ENCODE measurements at places on chromosomes 11 and 22.

GRCh38 chr11:85762226-85762625 is 48.7 kb downstream of the SYTL2 start:
- DNase-seq = no peak
- H3K4me3 ChIP-seq = no peak overlapping the region
- no peak overlapping the region for H3K27ac ChIP-seq

DNA sequence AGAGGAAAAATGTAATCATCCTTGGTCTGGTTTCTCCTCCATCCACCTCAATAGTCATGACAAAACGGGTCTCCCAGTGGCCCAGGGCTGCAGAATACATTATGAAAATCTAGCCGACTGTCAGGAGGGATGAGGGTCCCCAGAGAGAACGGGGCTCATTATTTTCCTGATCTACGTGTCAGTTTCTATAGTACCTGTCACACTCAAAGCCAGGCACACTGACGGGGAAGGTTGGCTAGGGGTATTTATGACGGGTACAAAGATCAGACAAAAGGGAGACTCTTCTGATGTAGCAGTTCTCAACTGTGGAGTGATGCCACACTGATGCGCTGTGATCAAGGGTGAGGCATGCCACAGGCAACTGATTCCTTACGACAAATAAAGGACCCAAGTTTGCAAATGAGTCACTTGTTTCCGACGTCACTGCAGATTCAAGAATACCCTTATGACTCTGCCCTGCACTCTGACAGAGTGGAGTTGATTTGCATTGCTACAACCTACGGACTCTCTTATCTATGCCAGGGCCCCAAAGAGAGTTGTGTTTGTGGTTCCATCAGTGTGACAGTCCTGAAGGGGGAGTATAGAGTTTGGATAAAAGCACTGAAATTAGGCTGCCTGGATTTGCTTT is 188.2 kb upstream of the TBCEL start:
- no peaks in the 10 kb centered on the region for H3K4me1 ChIP-seq
- H3K36me3 ChIP-seq = no peaks in the 10 kb centered on the region
- no peaks in the 10 kb centered on the region for H3K27me3 ChIP-seq
- no peak overlapping the region for H3K27ac ChIP-seq
- no peak for DNase-seq

- no peak overlapping the region for H3K27ac ChIP-seq
- H3K4me3 ChIP-seq = no peak overlapping the region
- no peaks in the 10 kb centered on the region for H3K4me1 ChIP-seq
- H3K27me3 ChIP-seq = no peaks in the 10 kb centered on the region
- DNase-seq = no peak
Measured at GRCh38 chr11:71505001-71505400, 22.1 kb upstream of the KRTAP5-7 start.

DNA sequence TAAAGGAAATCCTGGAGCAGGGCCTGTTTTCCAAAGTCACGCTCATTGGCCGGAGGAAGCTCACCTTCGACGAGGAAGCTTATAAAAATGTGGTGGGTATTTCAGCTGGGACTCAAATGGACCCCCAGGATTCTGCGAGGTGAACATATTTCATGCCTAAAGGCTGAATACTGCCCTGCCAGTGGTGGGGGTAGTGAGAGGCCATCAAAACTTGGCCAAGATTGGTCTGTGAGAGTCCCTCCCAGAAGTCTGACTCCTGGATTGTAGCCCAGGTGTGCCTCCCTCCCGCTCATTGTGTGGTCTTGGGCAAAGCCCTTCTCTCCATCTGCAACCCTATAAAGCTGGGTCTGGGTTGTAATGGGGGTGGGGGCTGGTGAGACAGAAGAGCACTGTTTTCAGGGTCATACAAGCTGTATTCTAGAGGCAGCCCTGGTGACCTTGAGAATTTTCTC is 853 bp downstream of the HTATIP2 start:
- H3K4me3 ChIP-seq = peak overlapping the region; percentile 91
- peaks cover 7% of the 10 kb centered on the region for H3K4me1 ChIP-seq
- H3K36me3 ChIP-seq = no peaks in the 10 kb centered on the region
- peak overlapping the region; percentile 91 for H3K27ac ChIP-seq

- DNase-seq = no peak
- H3K27ac ChIP-seq = no peak overlapping the region
- H3K27me3 ChIP-seq = no peaks in the 10 kb centered on the region
- no peaks in the 10 kb centered on the region for H3K36me3 ChIP-seq
- H3K4me1 ChIP-seq = no peaks in the 10 kb centered on the region
Measured at GRCh38 chr22:19811811-19812771, 42.6 kb downstream of the GNB1L start.

GRCh38 chr11:128187835-128188234 is 399.5 kb downstream of the ETS1 start:
- H3K27me3 ChIP-seq = no peaks in the 10 kb centered on the region
- H3K4me3 ChIP-seq = no peak overlapping the region
- H3K27ac ChIP-seq = no peak overlapping the region
- DNase-seq = no peak
- no peaks in the 10 kb centered on the region for H3K36me3 ChIP-seq

DNA sequence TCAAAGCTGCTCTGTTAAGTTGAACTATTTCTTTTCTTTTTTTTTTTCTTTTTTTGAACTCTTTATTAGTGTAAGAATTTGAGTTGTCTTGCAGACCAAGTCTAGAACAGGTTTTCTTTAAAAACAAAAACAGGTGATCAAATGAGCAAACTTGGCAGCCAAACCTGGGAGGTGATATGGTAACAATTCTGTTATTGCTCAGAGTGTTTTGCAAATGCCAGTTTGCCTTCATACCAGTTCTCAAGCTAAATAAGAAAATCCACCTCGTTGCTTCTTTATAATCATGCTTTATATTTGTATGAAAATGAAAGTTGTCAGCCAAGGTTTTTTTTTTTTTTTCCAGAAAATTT is 76.9 kb downstream of the DEPDC5 start:
- H3K36me3 ChIP-seq = peaks cover 48% of the 10 kb centered on the region
- DNase-seq = no peak
- H3K4me1 ChIP-seq = no peaks in the 10 kb centered on the region
- H3K4me3 ChIP-seq = no peak overlapping the region
- H3K27me3 ChIP-seq = no peaks in the 10 kb centered on the region
- H3K27ac ChIP-seq = no peak overlapping the region

DNA sequence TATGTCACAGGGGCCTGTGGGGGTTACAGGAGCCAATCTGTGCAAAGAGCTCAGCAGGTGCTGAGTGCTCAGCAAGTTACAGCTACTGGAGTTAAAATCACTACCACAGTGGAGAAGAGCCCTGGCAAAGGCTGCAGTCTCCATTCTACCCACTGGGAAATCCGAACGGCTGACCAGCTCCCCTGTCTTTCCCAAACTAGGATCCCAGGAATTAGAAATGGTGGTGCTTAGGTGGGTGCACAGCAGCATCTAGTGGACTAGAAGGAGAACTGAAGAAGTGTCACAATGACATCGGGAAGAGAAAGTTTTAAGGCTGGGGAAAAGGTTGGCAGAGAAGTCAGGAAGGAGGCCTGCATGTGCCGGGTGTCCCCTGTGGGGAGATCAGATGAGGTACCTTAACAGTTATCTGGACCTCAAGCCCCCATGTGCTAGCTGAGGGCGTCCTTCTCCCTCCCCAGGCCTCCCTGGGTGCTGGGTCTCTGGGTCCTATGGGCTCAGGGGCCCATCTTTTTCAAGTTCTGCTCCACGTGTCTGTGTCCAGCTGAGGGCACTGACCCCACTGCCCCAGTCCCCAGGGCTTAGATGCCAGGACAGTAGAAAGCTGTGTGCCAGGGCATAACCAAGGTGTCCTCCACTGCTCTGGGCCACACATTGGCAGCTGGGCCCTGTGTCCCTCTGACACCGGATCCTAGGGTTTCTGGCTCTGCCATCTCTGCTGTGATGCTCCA is 1.9 kb downstream of the PIWIL3 start:
- H3K4me1 ChIP-seq = peaks cover 10% of the 10 kb centered on the region
- H3K27me3 ChIP-seq = peaks cover 6% of the 10 kb centered on the region
